Activated T-helper 2 cell treated with anti-CD3 and anti-CD28 coated beads, Interferon-gamma antibody, Interleukin-2, Interleukin-4, amounts not matched to agents 10 μg/mL and 5 μg/mL and 100 μg/mL, durations not matched to agents 14 hours and 24 hours and 36 hours (primary cell): ENCODE measurements at places on chromosomes 5 and 9. TPM values are rescaled to one million over a fixed set of nuclear protein-coding genes. Genes with fewer than 3 reads are reported as not detected.

Gene PCDHB12
- total RNA-seq: not detected in 2 replicates

Gene CYLC2
- total RNA-seq: not detected in 2 replicates

Gene ARSI
- total RNA-seq: not detected in 2 replicates

Gene PCDHA11
- total RNA-seq: not detected in 2 replicates

Gene SPATA31A3
- total RNA-seq: not detected in 2 replicates

Gene TBCA
- 260 and 267 TPM in 2 replicates for total RNA-seq

Gene NDUFB6
- total RNA-seq: 43.9 and 47.4 TPM in 2 replicates

Gene AK8
- not detected in 2 replicates for total RNA-seq

Gene PIP5KL1
- total RNA-seq: 1.4 and 3.4 TPM in 2 replicates

Gene ZNF782
- total RNA-seq: 4.5 and 4.7 TPM in 2 replicates

Gene ANKRD31
- total RNA-seq: 0.11 and 0.28 TPM in 2 replicates

Gene SMC5
- 45.3 and 51.0 TPM in 2 replicates for total RNA-seq

Gene C5orf46
- not detected in 2 replicates for total RNA-seq

Gene MEGF10
- total RNA-seq: not detected in 2 replicates

Gene SLCO6A1
- not detected in 2 replicates for total RNA-seq
